ENCODE measurements at places on chromosomes 7 and 10.

DNA sequence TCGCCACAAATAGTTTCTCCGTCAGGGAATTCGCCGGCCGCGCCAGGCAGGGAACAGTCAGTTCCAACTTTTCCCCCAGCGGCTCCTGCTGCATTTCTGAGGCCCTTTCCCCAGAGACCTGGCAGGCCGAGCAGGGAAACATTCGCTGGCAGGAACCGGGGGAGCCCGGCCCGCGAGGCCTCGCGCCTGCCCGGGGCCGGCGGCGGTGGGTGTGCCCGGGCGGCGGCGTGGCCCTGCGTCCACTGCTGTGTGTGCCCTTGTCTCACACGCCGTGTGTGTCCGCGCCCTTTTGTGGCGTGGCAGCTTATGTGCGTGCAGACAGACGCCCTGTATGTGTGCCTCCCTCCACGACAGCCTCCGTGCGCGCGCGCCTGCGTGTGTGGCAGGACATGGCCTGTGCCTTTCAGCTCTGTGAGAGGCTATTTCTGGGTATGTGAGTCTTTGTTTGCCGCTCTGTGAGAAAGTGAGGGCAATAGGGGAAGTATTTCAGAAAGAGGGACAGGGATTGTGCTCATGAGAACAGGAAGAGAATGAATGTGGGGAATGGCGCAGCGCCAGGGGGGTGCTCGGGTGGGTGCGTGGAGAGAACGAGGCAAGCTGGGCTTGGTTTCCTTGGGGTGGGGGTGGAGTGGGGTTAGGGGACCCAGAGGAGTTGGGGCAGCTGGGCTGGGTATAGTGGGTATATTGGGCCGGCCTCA, 689 bp upstream of the SMARCD3 start:
- no peak for DNase-seq
- H3K36me3 ChIP-seq = no peaks in the 10 kb centered on the region
- H3K27me3 ChIP-seq = peaks cover 46% of the 10 kb centered on the region
- peak overlapping the region; percentile 81 for H3K4me3 ChIP-seq

DNA sequence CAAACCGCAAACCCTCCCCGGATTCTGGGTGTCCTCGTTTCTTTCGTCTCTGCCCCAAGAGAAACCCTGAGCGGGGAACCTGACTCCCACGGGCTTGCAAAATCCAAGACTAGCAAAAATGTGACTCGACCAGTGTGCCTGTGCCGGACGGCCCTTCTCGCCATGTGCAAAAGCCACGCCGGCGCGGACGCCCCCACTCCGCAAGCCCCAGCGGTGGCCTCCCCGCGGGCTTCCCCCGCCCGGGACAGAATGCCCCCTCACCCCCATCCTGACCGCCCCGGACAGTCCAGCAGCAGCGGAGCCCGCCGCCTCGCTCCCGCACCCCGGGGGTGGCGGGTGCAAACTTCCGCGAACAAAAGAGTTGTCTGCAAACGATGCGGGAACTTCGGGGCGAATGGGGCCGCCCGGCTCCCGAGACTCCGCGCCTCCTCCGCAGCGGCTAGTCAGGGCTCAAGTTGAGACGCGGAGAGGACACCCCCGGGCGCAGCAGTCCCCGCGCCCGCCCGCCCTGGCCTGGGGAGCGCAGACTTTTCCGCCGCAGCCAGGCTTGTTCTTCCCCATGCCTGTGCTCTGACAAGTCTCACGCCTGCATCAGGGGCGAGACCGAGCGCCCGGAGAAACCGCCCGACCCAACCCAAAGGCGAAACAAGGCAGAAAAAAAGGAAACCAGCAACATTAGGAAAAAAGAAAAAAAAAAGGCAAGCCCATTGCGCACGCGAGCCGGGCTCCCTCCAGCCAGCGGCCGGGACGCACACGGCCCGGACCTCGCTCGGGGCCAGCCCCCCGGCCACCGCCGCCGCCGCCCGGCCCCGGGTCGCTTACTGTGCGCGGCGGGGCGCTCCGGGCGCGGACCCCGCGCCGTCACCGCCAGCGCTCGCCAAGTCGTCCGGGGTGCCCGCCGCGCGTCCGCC, 732 bp downstream of the FAM53B start:
- peaks cover 54% of the 10 kb centered on the region for H3K4me1 ChIP-seq
- no peak for DNase-seq
- no peaks in the 10 kb centered on the region for H3K27me3 ChIP-seq
- peak overlapping the region; percentile 97 for H3K4me3 ChIP-seq

- no peak overlapping the region for H3K27ac ChIP-seq
- no peak for DNase-seq
- H3K4me3 ChIP-seq = no peak overlapping the region
These were observed 66.8 kb downstream of the TMEM168 start for GRCh38 chr7:112723416-112723815.

DNA sequence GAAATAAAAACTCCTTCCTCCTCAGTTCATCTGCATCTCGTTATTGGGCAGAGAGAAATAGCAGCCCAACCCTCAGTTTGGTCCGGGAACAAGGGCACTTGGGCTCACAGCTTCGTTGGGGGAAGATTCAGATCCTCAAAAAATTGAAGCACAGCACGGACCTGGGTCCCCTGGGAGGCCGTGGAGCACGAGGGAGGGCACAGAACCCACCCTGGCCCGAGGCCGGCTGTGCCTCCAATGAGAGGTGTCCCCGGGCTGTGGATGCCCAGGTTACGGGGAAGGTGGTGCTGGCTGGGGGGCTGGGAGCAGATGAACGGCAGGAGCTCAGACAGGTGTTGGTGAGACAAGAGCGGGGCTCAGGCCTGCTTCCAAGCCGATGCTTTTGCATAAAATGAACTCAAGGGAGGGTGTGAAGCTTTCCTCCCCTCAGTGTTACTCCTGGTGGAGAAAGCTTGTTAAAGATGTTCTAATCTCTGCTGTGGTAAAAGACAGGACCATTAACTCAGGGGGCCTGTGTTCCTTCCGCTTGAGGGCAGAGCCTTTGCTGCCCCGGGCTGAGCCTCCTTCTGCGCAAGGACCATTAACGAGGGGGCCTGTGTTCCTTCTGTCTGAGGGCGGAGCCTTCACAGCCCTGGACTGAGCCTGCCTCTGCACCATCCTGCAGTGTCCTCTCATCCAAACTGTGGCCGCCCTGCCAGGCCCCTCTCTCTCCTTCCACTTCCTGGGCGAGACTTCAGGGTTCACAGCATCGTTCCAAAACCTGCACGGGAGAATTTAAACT, 302.2 kb downstream of the ADARB2 start:
- no peaks in the 10 kb centered on the region for H3K36me3 ChIP-seq
- no peak overlapping the region for H3K27ac ChIP-seq

GRCh38 chr10:110786172-110786571, 85.6 kb upstream of the PDCD4 start:
- H3K27me3 ChIP-seq = no peaks in the 10 kb centered on the region
- H3K36me3 ChIP-seq = no peaks in the 10 kb centered on the region
- H3K27ac ChIP-seq = no peak overlapping the region

GRCh38 chr10:26177341-26177740, 39.2 kb upstream of the GAD2 start:
- DNase-seq = no peak
- H3K4me1 ChIP-seq = no peaks in the 10 kb centered on the region
- no peak overlapping the region for H3K27ac ChIP-seq
- peaks cover 9% of the 10 kb centered on the region for H3K27me3 ChIP-seq
- no peaks in the 10 kb centered on the region for H3K36me3 ChIP-seq

- H3K27me3 ChIP-seq = no peaks in the 10 kb centered on the region
- H3K4me1 ChIP-seq = peaks cover 17% of the 10 kb centered on the region
- H3K4me3 ChIP-seq = no peak overlapping the region
These were observed 103.6 kb upstream of the EGR2 start for GRCh38 chr10:62919776-62920175.

- DNase-seq = no peak
- H3K4me3 ChIP-seq = no peak overlapping the region
- H3K36me3 ChIP-seq = no peaks in the 10 kb centered on the region
- no peaks in the 10 kb centered on the region for H3K27me3 ChIP-seq
- peaks cover 2% of the 10 kb centered on the region for H3K4me1 ChIP-seq
These were observed 77.4 kb downstream of the DLG5 start for GRCh38 chr10:77849039-77849664.

DNA sequence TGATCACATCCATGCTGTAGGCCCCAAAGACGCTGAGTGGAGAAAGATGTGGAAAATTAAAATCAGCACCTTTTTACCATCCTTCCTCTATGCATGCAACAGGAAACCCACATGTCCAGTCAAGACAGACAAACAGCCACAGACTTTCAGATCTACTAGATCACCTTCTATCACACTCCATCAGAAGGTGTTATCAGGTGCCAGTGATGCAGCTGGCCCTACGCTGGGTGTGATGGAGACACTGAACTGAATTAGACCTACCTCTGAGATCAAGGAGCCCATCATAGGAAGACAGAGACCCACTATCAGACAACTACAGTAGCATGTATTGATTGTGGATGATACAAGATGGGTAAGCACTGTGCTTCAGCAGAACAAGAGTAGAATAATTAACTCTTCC, 15.5 kb downstream of the CYP3A4 start:
- no peaks in the 10 kb centered on the region for H3K36me3 ChIP-seq
- no peak for DNase-seq
- peaks cover 71% of the 10 kb centered on the region for H3K27me3 ChIP-seq
- H3K4me3 ChIP-seq = no peak overlapping the region
- peaks cover 18% of the 10 kb centered on the region for H3K4me1 ChIP-seq

DNA sequence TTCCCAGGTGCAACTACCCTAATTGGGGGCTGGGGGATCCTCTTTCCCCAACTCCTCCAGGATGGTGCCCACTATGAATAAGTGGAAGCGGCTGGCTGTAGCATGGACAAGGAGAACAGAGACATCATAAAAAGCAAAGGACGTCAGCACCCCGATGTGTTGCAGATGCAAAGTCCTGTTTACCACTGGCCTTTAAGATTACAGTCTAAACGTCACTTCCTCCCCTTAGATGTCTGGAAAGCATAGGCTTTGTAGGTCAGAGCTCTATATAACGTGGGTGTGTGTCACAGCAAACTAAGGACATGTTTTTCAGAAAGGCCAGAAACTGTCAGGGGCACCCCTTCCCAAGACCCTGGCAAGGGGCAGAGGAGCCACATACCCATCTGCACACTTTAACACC, 7.9 kb downstream of the COBL start:
- H3K27me3 ChIP-seq = no peaks in the 10 kb centered on the region
- no peak for DNase-seq
- H3K36me3 ChIP-seq = no peaks in the 10 kb centered on the region
- H3K4me3 ChIP-seq = no peak overlapping the region
- H3K4me1 ChIP-seq = no peaks in the 10 kb centered on the region
- H3K27ac ChIP-seq = no peak overlapping the region

GRCh38 chr7:150998341-150998740, 7.5 kb downstream of the NOS3 start:
- peaks cover 15% of the 10 kb centered on the region for H3K27me3 ChIP-seq
- no peaks in the 10 kb centered on the region for H3K36me3 ChIP-seq
- no peak overlapping the region for H3K4me3 ChIP-seq
- H3K4me1 ChIP-seq = peaks cover 3% of the 10 kb centered on the region
- DNase-seq = no peak

GRCh38 chr10:76433161-76434005, 1002.0 kb downstream of the LRMDA start:
- no peak overlapping the region for H3K4me3 ChIP-seq
- H3K27ac ChIP-seq = no peak overlapping the region
- H3K27me3 ChIP-seq = no peaks in the 10 kb centered on the region

GRCh38 chr10:89845541-89846280, 144.3 kb downstream of the KIF20B start:
- peaks cover 14% of the 10 kb centered on the region for H3K27me3 ChIP-seq
- H3K4me1 ChIP-seq = peaks cover 10% of the 10 kb centered on the region
- H3K27ac ChIP-seq = no peak overlapping the region
- DNase-seq = no peak

- no peaks in the 10 kb centered on the region for H3K4me1 ChIP-seq
- no peaks in the 10 kb centered on the region for H3K36me3 ChIP-seq
- no peaks in the 10 kb centered on the region for H3K27me3 ChIP-seq
- H3K27ac ChIP-seq = no peak overlapping the region
- no peak overlapping the region for H3K4me3 ChIP-seq
These were observed 45.6 kb upstream of the PDE1C start for GRCh38 chr7:32115831-32116230.

GRCh38 chr10:67331121-67331910, 364.7 kb downstream of the CTNNA3 start:
- H3K4me1 ChIP-seq = no peaks in the 10 kb centered on the region
- no peak overlapping the region for H3K4me3 ChIP-seq
- no peaks in the 10 kb centered on the region for H3K27me3 ChIP-seq

- peaks cover 36% of the 10 kb centered on the region for H3K4me1 ChIP-seq
- H3K27ac ChIP-seq = no peak overlapping the region
- no peak overlapping the region for H3K4me3 ChIP-seq
These were observed 133.4 kb downstream of the SPAG6 start for GRCh38 chr10:22478555-22479334.

- H3K27ac ChIP-seq = peak overlapping the region; percentile 56
- H3K4me3 ChIP-seq = no peak overlapping the region
- DNase-seq = no peak
- H3K27me3 ChIP-seq = no peaks in the 10 kb centered on the region
- peaks cover 87% of the 10 kb centered on the region for H3K36me3 ChIP-seq
- peaks cover 67% of the 10 kb centered on the region for H3K4me1 ChIP-seq
These were observed 57.1 kb upstream of the TM9SF3 start for GRCh38 chr10:96643920-96644319.

DNA sequence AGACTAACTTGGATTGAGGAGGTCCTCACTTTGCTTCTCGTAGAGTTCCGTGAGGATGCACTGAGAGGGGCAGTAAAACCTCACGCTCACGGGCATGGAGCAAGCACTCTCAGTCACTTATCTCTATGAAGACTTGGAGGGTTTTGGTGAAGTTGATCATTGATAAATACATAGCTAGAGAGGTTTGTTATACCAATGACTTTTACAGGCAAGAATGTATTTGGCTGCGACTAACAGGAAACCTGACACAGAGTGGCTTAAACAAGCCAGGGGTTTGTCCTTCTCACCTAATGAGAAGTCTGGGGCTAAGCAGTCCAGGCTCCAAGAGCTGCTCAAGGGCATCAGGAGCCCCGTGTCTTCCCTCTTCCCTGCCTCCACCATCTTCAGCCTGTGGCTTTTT, 6.1 kb downstream of the BICC1 start:
- H3K4me3 ChIP-seq = no peak overlapping the region
- no peak for DNase-seq
- peaks cover 3% of the 10 kb centered on the region for H3K4me1 ChIP-seq
- peaks cover 24% of the 10 kb centered on the region for H3K27me3 ChIP-seq
- no peaks in the 10 kb centered on the region for H3K36me3 ChIP-seq

GRCh38 chr7:66657798-66658197, 29.1 kb downstream of the KCTD7 start:
- H3K4me1 ChIP-seq = peaks cover 25% of the 10 kb centered on the region
- no peaks in the 10 kb centered on the region for H3K27me3 ChIP-seq
- DNase-seq = no peak
- no peak overlapping the region for H3K27ac ChIP-seq
- no peak overlapping the region for H3K4me3 ChIP-seq
- H3K36me3 ChIP-seq = peaks cover 12% of the 10 kb centered on the region

DNA sequence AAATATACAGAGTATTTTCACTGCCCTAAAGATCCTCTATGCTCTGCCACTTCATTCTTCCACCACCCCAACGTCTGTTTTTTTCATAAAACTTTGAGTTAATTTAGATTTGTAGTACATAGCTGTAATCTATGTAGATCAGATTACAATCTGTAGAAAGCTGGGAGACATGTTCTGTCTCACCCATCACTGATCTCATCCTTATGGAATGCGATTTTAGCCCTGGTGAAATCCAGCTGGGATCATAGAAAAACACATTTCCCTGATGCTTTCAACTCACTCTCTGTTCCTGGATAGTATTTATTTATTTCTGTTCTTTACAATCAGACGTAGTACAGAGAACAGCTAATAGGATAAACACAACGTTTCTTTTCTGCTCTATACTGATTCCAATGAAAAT, 521.0 kb downstream of the KIF20B start:
- no peak overlapping the region for H3K27ac ChIP-seq
- no peak for DNase-seq
- H3K4me3 ChIP-seq = no peak overlapping the region
- H3K36me3 ChIP-seq = no peaks in the 10 kb centered on the region

- peaks cover 31% of the 10 kb centered on the region for H3K27me3 ChIP-seq
- peaks cover 2% of the 10 kb centered on the region for H3K4me1 ChIP-seq
- no peak overlapping the region for H3K4me3 ChIP-seq
- no peak for DNase-seq
- no peaks in the 10 kb centered on the region for H3K36me3 ChIP-seq
These were observed 5.9 kb downstream of the DIP2C start for GRCh38 chr10:683448-684071.
